ENCODE measurements at places on chromosomes 6 and 20.

- no peak for DNase-seq
These were observed 196.8 kb upstream of the NRSN1 start for GRCh38 chr6:23929201-23929600.

GRCh38 chr20:9367746-9368145 lies 146.6 kb upstream of the LAMP5 start:
- DNase-seq: no peak

- DNase-seq: peak; percentile 55
These were observed 694.9 kb downstream of the PRKN start for GRCh38 chr6:162032620-162033019.

- DNase-seq: no peak
These were observed 17.7 kb upstream of the PI16 start for GRCh38 chr6:36936824-36937223.

GRCh38 chr6:99573980-99574617 lies 5.6 kb upstream of the CCNC start:
- DNase-seq: no peak

- no peak for DNase-seq
These were observed 5.2 kb downstream of the TXNDC5 start for GRCh38 chr6:7905416-7905815.

DNA sequence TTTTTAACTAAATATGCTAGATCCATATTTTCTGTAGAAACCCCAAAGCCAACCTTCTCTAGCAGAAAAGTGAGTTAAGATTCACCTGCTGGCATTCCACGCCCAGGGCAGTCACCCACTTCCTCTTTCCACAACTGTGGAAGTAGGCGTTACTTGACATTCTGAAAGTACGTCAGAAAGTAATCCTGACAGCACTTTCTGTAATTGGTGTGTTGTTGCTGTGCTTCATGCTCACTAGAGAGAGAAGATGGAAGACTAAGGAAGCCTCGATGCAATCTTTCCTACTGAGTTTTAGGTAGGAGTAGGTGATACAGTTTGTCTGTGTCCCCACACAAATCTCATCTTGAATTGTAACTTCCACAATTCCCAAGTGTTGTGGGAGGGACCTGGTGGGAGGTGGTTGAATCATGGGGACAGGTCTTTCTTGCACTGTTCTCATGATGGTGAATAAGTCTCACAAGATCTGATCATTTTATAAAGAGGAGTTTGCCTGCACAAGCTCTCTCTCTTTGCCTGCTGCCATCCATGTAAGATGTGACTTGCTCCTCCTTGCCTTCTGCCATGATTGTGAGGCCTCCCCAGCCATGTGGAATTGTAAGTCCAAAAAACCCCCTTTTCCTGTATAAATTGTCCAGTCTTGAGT lies 101.1 kb downstream of the MAP3K7 start:
- no peak for DNase-seq

GRCh38 chr6:44493132-44493531 lies 105.6 kb downstream of the CDC5L start:
- DNase-seq: no peak

- no peak for DNase-seq
These were observed 54.8 kb downstream of the SNAI1 start for GRCh38 chr20:50037575-50037974.

GRCh38 chr6:156024339-156024738 lies 568.7 kb upstream of the NOX3 start:
- no peak for DNase-seq

GRCh38 chr6:105851113-105851580 lies 235.0 kb upstream of the PRDM1 start:
- DNase-seq: no peak

GRCh38 chr20:34791289-34792020 lies 34.0 kb downstream of the NCOA6 start:
- DNase-seq: no peak

- no peak for DNase-seq
These were observed 30.4 kb downstream of the ELOVL2 start for GRCh38 chr6:11013721-11014070.

DNA sequence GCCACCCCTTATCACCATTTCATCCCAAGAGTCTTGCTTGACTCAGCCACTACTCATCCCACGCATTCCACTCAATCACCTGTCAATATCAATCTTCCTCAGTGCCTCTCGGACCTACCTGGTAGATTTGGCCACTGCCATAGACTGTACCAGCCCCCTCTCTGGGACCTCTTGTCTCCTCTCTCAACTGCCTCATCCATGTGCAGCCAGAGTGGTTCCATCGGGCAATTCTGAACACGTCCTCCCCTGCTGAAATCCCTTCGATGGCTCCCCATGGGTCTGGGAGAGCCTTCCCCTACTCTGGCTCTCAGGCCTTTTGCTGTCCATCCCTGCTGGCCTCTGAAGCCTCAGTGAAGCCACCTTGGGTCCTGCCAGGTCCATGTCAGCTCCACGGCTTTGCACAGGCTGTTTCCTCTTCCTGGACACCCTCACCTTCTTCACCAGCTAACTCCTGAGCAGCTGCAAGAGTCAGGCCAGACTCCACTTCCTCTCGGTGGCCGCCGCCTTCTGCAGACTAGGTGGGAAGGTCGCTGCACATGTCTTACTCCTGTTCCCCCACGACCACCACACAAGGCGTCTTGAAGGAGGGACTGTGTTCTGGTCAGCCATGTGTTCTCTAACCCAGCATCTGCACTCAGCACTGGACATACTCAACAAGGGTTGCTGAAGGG lies 120.4 kb downstream of the TOX2 start:
- no peak for DNase-seq

DNA sequence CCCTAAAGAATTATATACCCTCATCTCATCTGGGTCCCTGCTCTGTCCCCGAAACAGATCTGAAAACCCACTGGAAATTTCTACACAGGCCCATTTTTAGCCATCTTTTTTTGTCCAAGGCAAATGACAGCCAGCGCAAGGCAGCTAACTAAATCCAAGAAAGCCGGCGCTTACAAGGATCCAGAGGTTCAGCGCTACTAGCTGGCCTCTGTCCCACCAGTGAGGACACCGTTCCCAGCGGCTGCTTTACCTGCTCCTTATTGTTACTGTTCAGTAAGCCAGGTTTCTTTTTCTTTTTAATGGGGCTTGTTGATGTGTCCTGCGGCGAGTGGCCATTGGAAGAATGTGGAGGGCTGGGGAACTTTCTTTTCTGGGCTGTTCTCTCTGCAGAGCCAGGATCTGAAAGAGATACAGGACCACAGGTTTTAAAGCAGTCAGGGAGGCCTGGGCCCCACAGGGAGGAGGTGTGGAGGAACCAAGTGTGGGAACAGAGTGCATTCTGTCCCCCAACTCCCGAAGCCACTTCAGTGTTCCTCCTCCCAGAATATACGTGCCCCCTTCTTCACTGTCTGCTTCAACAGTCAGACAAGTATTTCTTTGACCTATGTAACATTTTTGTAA lies 46.6 kb downstream of the ZMYND8 start:
- DNase-seq: no peak

DNA sequence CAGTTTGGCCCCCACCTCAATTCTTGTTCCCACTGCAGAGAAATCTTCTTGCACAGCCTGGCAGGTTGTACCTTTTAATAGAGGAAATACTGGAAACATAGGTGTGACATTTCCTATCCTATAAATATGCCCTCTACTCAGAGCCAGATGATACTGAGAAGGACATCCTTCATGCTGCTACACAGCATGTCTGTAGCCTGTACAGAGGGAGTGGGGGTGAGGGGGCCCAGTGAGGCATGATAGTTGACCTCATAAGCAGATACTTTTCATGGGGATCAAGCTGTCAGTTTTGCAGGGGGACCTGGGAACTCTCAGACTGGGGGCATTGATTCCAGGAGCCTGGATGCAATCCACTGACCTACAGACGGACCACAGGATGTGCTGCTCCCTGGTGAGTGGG lies 96.2 kb upstream of the TOP1 start:
- no peak for DNase-seq

- DNase-seq: no peak
These were observed 882.7 kb upstream of the FLRT3 start for GRCh38 chr20:15220009-15220656.

- DNase-seq: no peak
These were observed 258.8 kb downstream of the GMPR start for GRCh38 chr6:16496991-16497801.

DNA sequence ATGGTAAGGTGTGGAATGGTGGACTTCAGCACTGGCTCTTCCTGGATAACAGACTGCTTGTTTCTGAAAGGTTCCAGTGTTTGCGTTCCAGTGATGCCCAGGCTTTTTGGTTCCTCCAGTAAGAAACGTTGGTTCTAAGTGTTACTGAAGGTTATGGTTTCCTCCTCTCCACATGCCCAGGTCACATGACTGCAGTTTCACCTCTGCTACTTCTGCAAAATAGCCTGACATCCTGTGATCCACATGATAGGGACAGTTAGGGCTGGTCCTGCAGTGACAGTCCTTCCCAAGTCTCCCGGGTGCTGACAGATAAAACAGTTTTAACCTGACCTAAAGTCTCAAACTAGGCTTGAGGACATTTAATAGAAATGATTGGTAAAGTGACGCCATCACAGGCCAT lies 132.2 kb upstream of the CST7 start:
- no peak for DNase-seq

DNA sequence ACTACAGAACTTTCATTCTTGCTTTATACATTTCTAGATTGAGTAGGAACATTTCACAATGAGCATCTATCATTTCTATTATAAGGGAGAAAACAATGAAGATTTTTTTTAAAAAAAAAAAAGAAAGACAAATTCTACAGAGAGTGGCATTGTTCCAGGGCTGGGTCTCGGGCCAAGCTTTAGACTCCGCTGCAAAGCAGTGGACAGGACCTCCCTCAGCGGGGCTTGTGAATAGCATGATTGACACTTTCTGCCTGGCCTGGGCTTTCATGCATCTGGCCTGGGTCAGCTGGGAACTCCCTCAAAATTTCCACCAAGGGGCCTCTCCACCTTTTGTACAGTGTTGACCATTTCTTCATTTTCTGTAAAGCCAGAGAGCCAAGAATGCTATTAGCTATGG lies 55.8 kb upstream of the HIVEP2 start:
- DNase-seq: no peak

DNA sequence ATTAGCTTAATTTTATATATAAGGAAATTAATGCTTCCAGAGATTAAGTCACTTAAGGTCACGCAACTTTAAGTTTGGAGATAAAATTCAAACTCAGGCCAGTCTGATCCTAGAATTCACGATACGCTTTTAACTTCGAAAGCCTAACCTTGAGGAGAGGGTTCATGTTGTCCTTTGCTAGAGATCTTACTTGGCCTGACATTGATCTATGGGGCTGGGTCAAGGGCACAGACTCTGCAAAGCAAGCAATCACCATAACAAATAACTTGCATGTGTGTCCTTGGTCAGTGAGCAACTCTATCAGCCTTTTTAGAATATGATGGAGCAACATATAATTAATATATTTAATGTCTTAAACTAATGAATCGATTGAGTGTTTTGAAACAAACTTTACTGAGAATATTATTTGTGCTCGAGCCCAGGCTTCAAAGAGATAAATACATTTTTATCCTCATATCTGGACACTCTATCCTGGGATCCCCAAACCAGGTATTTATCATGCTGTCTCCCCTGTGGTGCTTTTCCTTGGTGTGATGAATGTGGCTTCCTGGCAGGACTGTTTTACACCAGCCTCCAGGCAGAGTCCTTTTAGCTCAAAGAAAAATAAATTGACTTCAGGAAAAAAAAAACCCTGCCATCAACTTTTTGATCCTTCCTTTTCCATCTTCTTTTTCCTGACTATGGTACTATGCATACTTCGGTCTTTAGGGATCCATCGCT lies 29.1 kb downstream of the RPS12 start:
- DNase-seq: no peak

DNA sequence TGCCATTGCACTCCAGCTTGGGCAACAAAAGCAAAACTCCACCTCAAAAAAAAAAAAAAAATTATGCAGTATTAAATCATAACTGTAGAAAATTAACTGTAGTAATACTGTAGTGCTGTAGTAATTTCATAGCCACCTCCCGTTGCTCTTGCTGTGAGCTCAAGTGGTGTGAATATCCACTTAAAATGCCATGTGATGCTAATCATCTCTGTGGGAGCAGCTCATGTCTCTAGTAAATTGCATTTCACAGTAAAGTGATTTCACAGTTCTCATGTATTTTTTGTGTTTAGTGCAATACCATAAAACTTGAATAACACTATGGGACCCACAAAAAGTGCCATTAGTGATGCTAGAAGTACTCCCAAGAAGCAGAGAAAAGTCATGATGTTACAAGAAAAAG lies 14.4 kb upstream of the FAM217A start:
- DNase-seq: no peak
